ENCODE measurements at places on chromosomes 4 and X.

DNA sequence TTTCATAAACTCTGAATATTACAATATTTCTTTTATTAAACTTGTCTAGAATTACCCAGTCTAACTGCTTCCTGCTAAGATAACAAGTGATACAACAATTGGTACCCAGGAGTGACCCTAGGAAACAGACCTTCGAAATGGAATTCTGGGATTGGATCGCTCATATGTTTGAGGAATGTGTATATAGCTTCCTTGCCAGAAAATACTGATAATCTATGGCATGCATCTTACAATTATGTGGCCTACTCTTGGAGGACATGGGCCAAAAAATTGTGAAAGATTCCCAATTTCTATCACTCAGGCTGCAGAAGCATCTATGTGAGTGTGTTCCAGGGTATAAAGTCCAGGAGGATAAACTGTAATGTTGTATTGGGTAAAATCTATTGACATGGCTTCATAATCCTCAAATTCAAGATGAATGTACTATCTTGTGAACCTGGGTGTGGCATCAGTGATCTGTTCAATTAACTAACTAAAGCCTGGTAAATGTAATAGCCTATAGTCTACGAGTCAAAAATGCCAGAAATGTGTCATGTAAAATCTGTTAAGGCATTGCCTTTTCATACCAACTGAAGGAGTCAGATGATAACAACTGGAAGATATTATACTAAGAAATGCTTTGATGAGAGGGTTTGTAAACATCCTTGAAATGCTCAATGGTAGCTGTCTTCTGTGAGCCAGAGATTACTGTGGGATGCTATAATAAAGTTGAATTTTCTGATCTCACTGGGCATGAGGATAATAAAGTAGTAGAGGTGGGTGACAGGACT lies 1499.3 kb downstream of the PCDH7 start:
- no peak for DNase-seq

GRCh38 chr4:95411371-95412088 lies 137.2 kb downstream of the UNC5C start:
- DNase-seq, result no peak

GRCh38 chr4:168484626-168485025 lies 4.3 kb upstream of the DDX60L start:
- DNase-seq, result no peak

- no peak for DNase-seq
Observed at GRCh38 chr4:1099270-1099669, 14.1 kb downstream of the RNF212 start.

DNA sequence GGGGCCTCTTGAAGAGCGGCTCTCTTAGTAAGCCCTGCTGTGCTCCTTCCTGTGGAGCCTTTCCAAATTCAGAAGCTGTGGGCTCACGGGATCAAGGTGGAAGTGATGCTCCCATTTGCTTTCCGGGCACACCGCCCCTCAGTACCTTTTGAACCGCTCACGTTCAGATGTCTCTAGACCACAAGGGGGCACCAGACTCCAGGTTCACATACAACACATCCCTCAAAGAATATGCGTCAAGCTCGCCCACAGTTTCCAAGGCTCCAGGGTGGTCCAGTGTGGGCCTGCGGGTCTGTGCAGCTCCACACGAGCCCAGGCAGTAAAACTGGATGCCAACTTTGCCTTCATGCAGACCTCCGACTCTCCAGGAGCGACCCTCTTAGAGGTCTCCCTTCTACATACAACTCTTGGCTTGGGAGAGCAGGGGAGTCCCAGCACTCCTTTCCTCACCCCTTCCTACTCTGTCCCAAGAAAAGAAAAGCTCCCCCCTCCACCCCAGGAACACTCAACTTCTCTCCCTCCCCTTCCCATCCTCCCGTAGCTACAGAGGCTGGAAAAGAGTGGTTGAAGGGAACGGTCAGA lies 11.0 kb downstream of the SUPT20HL1 start:
- peak; percentile 57 for DNase-seq

DNA sequence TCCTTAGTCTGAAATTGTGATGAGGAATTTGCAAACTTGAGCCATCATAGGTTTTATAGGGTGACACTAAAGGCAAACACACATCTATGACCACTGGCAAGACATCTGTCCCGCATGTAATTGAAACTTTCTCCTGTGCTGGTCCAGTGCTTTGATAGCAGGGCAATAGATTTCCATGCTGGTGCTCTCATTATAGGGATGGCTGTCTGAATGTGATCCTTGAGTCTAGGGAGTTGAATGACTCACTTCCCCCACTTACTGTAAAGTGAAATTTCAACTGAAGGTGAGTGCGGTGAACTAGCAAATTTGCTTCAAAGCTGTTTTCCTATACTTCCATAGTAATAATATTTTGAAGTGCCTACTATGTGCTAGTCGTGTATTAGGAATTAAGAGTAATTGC lies 1630.0 kb downstream of the STIM2 start:
- DNase-seq, result no peak

DNA sequence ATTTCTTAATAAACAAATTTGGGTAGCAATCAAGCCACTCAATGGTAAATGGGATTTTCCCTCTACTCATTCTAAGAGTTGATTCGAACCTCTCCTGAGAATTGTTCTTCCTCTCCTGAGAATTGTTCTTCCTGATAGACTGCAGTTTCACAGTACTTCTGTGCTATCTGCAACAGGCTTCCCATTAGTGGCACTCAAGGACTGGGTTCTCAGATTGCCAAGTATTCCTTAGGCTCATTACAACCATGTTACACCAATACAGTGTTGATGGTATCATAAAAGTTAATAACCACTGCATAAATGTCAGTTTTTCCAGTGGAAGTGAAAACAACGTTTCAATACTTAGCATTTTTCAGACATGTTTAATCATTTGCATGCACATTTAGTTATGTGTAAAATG lies 201.6 kb downstream of the FRMPD4 start:
- no peak for DNase-seq

- no peak for DNase-seq
Observed at GRCh38 chrX:120819126-120819525, 56.5 kb downstream of the CT47B1 start.

GRCh38 chr4:116598980-116599789 lies 486.2 kb downstream of the TRAM1L1 start:
- no peak for DNase-seq

GRCh38 chr4:83269256-83269655 lies 15.3 kb downstream of the COQ2 start:
- no peak for DNase-seq

DNA sequence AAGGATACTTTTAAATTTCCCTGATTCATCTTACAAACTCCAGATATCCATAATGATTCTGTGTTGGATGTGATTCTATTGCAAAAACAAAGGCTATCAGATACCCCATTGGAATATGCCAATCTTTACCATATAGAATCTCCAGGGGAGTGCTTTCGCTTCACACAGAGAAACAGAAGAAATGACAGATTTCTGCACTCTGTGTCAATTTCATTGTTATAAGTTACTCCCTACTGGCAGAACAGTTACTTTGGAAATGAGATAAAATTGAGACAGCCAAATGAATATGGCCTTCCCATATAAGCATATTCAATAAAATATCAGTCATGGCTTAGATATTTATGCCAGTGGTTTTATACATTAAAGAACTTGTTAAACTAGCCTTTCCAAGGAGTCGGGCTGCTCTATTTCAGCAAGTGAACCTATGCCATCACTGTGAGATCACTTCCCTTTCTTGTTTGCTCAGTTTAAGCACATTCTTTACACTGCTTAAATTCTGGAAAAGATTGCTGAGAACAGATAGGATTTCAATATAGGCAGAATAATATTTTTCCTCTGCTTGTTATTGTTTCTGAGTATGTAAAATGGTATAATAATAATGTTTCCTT lies 127.5 kb upstream of the ANXA10 start:
- no peak for DNase-seq

GRCh38 chr4:3530051-3530450 lies 2.2 kb downstream of the LRPAP1 start:
- DNase-seq, result no peak

DNA sequence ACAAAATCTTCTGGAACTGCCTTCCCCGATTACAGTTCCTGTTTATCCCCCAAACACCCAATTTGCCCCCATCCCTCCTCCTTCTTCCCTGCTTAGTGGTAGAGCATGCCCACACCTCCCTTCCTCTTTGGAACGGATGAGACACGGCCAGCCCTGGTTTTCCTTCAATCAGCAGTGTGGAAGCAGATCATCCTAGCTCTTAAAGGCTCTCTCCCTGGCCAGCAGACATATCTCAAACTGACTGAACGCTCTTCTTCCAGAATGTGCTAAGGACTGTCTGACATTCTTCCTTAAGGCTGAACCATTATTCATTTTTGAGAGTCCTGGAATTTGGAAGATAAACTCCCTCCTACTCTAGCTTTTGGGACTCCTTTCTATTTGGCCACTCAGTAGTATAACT lies 161.1 kb downstream of the TRIML1 start:
- no peak for DNase-seq

DNA sequence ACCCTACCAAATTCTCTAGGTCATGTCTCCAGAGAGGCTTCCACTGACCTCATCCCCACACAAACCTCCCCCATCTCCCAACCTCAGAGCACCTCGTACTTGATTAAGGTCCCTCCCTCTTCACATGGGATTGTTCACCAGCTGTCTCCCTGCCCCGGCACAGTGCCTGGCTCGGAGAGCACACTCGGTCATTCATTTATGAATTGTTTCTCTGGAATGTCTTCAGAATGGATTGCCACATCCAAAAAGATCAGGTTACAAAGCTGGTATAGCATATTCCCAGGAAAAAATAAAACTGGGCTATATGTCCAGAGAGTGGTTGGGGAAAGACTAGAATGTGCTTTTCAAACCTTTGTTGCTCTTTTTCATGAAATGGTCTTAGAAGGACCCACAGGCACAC lies 21.6 kb downstream of the JAKMIP1 start:
- no peak for DNase-seq

DNA sequence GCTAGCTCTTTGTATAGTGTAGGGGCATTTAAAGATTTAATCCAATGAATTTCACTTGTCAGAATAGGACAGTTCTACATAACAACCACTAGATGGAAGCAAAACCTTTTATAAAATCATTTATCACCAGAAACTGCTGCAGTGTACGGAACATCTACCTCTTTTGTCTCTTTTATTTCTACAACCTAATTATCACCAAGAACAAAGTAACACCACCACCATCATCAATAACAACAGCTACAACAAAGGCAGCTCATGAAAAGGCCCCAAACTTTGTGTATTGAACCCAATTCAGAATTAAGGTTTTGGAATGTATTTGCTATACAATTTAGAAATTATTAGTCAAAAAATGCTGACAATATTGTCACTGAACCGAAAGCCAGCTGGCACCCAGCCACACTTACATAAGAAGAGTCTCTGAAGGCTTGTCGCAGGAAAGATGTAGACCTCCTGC lies 260.9 kb upstream of the RPS6KA3 start:
- DNase-seq, result no peak

GRCh38 chr4:140757232-140757630 lies 1.0 kb upstream of the TBC1D9 start:
- no peak for DNase-seq

DNA sequence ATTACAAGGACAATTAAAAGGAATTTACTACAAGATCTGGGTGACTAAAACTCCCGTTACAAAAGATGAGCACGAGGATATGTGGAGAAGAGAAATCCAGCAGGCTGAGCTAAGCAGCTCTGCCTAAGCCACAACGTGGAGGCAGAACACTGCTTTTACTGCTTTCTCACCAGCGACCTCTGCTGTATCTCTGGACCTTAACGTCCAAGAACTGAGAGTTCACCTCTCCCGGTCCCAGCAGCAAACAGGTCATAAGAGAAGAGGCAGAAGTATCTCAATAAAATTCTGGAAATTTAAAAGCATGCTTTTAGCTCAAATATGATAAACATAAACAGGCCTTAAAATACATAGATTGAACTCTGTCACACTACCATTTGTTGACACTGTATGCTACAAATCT lies 81.0 kb downstream of the ADGRA3 start:
- no peak for DNase-seq

GRCh38 chr4:81428002-81428401 lies 43.7 kb downstream of the RASGEF1B start:
- no peak for DNase-seq

DNA sequence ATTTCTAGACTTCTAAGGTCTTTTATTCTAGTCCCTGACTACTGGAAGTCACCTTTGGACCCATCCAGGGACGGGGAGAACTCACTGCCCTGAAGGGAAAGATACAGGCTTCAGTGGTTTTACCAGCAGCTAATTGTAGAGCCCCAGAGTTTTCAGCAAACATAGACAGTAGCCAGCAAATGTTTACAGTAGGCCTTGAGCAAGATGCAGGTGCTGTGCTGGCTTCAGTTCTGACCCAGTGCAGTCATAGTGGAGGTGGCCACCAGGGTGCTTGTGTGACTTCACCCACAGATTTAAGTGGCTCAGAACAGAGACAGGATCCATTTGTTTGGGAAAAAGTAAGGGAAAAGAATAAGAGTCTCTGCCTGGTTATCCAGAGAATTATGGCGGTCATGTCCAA lies 384.4 kb upstream of the AR start:
- DNase-seq, result no peak

GRCh38 chr4:72365016-72365415 lies 204.0 kb downstream of the ADAMTS3 start:
- DNase-seq, result no peak

DNA sequence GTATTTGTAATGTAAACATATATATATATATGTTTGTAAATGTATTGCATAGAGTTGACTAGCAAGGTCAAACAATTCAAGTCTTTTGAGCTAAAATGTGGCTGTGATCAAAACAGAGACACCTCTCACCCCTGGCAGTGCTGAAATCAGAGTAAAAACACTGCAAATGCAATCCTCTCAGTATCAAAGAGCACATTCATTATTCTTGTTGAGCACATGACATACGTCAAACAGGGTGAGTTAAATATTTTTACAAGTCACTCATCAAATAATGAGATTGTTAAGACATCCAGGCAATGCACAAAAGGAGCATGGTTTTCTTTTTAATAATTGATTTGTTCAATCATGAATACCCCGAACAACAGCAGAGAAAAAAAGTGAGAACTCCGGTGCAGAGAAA lies 114.1 kb upstream of the KCNIP4 start:
- DNase-seq, result no peak

DNA sequence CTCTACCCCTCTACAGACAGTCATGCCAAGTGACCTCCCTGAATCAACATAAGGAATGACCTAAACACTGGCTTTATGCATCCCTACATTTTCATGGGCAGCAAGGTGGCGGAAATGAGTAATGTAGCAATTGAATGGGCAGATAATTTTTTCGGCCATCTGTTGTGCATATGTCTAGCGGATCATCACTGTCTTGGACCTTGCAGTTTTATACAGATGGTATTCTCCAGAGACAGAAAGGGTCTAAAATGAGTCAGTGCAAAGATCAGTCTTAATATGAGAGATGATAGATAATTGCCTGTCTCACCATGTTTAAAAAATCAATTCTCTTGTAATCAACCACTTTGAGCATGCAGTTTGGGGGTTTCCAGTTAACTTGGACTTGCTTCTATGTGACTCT lies 177.3 kb upstream of the DKK2 start:
- no peak for DNase-seq

GRCh38 chr4:168615294-168616065 lies 118.6 kb downstream of the PALLD start:
- no peak for DNase-seq

GRCh38 chr4:122576261-122577188 lies 44.3 kb downstream of the IL21 start:
- DNase-seq, result no peak

All from right kidney (tissue), 9 donors.